ENCODE measurements at places on chromosomes 4 and X.

DNA sequence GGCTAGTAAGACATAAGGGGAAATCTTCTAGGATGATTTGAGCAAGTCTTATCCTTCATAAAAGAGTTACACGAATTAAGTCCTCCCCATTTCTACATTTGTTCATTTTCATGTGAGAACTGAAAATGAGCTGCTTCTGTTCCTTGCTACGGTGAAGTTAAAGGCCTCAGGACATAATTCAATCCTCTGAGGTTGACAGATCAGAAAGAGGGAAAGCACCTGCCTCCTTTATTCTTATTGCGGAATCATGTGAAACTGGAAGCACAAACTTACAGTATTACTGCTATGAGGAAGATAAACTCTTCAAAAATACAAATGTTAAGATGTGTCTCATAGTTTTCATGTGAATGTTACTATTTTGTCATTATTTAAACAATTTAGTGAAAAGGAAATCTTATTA, 395.3 kb downstream of the STPG2 start:
- no peak for DNase-seq

GRCh38 chrX:3669841-3670475, 43.5 kb downstream of the PRKX start:
- DNase-seq: no peak

DNA sequence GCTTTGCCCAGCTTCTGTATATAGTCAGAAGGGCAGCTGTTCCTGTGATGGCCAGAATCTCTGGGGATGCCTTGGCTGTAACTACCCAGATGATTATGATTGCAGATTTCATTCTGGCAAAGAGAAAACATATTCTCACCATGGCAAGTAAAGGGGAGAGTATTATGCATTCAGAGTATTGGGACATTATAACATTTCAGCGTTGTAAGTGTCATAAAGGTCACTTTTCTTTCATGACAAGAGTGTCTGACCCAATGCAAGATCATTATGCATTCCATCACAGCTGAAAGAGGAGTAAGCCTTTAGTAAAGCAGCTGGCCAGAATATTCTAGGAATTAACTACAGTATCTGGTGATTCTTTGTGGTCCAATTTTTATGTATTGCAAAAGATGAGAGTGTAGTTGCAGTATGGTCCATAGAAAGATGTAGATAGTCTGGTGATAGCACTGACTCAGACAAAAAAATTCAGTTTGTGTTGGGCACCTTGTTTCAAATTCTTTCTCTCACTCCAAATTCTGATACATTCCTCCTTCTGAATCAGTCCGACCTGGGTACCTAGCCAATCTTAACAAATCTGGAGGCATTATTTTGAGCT, 2366.3 kb downstream of the PCDH7 start:
- no peak for DNase-seq

DNA sequence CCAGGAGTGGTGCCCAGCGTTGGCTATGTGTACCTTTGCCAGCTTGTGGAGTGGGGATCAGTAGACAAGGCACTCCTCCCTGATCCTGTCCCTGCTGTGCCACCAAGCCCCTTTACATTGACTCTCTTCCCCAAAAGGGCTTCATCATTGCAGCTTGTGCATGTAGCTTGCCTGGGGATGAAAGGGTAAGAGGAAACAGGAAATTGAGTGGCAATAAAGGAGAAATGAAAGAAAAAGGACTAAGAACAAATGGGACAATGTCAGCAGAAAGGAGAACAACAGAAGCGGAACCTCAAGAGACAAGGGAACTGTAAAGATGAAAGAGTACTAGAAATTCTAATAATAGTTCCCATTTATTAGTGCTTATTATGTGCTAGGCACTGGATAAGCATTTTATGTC, 8.7 kb upstream of the IL13RA1 start:
- no peak for DNase-seq

DNA sequence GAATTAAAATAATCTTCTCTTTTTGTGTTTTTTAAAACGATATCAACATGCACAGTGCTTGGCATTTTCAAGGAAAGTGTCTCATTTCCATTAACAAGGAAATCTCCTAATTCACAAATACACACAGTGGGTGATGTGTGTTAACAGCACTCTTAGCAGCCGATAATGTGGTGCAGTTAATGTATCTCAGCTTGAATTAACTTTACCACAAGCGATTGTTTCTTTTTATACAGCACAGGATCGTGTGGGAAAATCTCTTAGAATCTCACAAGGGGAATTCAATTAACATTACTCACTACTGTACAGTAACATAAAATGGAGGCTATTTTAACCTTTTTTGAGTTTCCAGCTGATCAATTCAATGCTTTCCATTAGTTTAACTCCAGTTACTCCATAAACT, 1841.9 kb downstream of the STIM2 start:
- DNase-seq: no peak

- DNase-seq: no peak
Measured at GRCh38 chrX:152897222-152898131, at the start of gene ZNF185. Gene ZNF185 (plus strand): TSS chrX:152898067. CDS start chrX:152914490, 16,423 bp downstream.

DNA sequence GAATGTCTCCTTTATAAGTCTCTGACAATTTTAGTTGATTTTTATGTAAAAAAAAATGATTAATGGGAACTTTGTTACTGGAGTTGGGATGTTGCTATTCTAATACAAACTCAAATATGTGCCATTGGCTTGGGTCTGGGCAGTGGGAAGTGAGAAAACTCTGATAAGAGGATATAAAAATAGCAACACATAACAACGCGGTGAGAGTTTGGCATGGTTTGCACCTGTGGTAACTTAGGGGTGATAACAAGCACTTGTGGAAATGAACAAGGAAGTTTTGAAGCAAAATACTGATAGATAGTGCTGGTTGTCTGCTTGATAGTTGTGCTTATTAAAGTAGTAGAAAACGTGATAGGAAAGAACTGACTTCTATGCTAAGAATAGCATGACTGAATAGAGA, 743.3 kb upstream of the AGA start:
- DNase-seq: no peak

- DNase-seq: no peak
Measured at GRCh38 chr4:71275004-71275403, 63.8 kb upstream of the SLC4A4 start.

DNA sequence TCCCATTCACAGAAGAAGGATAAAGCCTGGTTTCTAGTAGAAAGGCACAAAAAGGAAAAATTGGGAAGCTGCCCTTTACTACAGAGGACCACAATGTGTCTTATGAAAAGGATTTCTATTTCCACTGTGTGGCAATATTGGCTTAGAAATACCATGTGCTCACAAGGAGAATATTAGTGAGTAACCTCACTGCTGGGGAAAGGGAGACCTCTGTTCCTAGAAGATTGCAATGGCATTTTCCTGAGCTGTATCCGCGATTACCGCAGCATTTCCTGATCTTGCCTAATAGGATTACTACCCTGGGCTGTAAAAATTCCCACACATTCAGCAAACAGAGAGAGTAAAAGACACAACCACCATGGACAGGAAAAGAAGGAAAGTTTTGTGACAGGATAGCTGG, 308.8 kb upstream of the TECRL start:
- no peak for DNase-seq

Measured in right kidney (tissue), 9 donors.